ENCODE measurements at places on chromosomes 6 and 20.

- DNase-seq, result no peak
Observed at GRCh38 chr20:16808796-16809195, 60.6 kb downstream of the OTOR start.

DNA sequence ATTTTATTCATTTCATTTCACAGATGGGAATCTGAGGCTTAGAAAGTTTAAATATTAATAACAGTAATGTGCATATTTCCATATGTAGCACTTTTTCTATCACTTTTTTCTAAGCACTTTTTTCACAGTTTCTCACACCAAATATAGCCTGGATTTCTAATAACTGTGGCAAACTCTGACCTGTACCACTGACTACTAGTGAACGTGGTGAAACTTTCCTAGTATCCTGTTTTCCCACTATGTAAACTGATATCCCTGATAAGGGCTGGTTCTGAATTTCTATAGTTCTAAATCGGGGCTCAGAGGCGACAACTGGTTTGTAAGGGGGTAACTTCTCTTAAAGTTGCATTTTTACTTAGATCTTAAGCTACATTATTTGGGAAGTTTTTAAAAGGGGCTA lies 32.6 kb downstream of the MAP7 start:
- no peak for DNase-seq

DNA sequence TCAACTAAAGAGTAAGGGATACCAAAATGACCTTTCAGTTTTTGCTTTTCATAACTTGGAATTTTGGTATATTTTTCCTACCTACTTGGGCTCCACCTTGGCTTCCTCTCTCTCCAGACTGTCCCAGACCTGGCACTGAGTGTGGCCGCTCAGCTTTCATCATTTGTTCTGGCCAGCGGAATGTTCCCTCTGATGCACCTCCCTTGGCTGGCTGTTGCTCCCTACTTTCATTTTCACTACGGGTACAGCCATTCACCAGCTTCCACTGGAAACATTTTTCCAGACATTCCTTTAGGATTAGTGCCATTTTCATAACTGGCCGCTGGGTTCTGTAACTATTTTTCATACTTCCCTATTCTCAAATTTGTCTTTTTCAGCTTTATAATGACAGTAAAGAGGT lies 487.4 kb downstream of the TENT5A start:
- no peak for DNase-seq

GRCh38 chr6:151721146-151721545 lies 86.3 kb upstream of the ESR1 start:
- no peak for DNase-seq
